ENCODE measurements at places on chromosomes 16 and 17. TPM values are rescaled to one million over a fixed set of nuclear protein-coding genes. Genes with fewer than 3 reads are reported as not detected.

GRCh38 chr16:54050459-54051210, 236.0 kb downstream of the IRX3 start:
- DNase-seq, result no peak

Gene TEKT1
- total RNA-seq, result not detected

DNA sequence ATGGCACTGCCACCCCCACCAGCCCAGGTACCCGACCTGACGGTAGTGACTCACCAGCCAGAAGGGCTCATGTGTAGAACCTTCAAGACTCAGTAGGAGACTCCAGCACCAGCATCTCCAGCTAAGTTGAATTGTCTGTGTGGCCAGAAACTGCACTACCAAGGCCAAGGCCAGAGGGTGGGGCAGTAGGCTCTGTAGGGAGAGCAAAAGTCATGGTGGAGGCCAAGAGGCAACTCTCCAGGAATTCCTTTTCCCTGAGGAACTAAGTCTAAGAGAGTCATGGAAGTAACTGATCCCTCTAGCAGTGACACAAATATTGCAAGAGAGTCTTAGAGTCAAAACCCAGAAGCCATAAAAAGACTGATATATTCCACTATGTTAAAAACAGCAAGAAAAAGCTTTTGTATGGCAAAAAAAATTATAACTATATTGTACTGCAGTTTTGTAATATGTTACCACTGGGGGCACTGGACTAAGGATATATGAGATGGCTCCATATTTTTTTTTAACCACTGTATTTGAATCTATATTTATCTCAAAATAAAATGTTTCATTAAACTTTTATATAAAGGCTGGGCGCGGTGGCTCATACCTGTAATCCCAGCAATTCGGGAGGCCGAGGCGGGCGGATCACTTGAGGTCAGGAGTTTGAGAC, 30.2 kb upstream of the GUCY2D start:
- DNase-seq, result no peak

DNA sequence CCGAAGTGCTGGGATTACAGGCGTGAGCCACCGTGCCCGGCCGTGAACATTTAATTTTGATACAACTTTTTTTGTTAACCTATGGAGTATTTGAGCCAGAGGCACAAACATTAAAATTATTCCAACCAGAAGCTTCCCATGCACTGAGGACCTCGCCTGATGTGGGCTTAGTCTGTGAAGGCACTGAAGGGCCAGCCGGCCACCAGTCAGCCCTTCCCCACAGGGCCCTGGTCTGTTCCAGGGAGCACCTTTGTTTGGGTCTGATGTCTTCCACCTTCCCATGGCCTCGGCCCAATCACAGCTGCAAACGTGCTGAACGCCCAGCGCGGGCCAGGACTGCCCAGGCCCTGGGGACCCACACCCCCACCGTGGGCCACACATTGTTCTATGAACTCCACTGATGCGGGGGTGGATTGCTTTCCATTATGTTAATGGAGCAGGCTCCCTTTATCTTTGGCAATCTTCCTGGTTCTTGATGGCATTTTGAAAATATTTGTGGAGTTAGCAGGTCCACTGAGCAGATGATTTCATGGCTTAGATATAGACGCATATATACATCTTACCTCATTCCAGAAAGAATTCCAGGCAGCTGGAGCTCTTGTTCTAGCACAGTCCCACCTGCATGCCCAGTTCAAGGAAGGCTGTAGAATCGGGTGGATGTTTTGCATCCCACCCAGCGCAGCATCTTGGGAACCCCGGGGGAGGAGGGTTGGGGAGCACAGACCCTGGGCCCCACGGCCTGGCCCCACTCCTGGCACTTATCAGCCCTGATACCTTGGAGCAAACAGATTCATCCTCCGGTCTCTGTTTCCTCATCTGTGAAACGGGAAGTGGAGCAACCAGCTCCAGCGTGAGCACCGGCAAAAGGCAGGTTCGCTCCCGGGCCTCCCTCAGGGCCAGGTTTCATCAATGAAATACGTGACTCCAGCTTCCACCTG, 14.5 kb downstream of the SPIRE2 start:
- DNase-seq, result no peak

Gene RTN4RL1
- total RNA-seq, result 0.10 TPM

Gene CPNE7
- 1.1 TPM for total RNA-seq

- DNase-seq, result peak; percentile 74
These were observed 504 bp downstream of the MAZ start for GRCh38 chr16:29806641-29807425.

DNA sequence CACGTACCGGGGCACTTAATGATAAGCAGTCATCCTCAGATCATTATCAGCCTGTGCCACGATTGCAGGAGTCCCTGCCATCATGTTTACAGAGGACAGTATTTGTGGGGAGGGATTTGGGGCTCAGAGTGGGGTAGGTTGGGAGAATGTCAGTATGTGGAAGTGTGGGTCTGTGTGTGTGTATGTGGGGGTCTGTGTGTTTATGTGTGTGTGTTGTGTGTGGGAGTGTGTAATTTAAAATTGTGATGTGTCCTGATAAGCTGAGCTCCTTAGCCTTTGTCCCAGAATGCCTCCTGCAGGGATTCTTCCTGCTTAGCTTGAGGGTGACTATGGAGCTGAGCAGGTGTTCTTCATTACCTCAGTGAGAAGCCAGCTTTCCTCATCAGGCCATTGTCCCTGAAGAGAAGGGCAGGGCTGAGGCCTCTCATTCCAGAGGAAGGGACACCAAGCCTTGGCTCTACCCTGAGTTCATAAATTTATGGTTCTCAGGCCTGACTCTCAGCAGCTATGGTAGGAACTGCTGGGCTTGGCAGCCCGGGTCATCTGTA, 13.5 kb upstream of the EFCAB13 start:
- DNase-seq, result no peak

GRCh38 chr17:75404731-75405364, 630 bp downstream of the GRB2 start:
- DNase-seq, result peak; percentile 75

DNA sequence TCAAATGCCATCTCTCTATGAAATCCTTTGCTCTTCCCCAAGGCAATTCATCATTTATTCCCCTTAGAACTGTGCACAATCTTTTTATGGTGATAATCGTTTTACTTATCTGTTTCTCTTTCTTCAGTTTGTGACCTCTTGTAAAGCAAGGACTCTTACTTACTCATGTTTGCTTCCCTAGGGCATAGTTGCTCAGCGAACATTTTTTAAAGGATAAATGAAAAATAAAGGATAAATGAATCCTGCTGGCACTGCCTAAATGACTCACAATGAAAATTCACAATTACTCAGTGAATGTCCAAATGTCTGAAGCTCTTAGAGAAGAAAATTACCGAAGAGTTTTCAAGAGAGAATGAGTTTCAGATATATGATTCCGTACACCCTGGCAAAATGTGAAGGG, 671.7 kb downstream of the CDH11 start:
- no peak for DNase-seq

DNA sequence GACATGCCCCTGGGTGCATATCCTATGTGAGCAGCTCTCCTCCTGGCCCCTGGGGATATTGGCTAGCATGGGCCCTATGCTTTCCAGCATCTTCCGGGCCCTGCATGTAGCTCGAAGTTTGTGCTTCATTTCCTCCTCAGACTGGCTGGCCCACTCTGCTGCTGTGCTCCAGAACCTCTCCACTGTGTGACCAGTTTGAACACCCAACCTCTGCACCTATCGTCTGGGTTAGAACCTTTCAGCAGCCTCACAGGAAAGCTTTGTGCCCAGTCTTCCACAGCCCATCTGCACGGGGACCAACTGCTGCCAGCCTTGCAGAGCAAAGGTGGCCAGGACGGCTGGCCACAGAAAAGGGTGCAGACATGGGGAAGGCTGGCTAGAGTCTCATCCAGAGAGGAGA, 10.2 kb upstream of the CLEC18B start:
- DNase-seq, result no peak

- DNase-seq, result no peak
These were observed 2.1 kb downstream of the SLC16A6 start for GRCh38 chr17:68288804-68289203.

Gene CMTM2
- total RNA-seq, result 0.82 TPM

- DNase-seq, result no peak
These were observed 10.2 kb upstream of the NATD1 start for GRCh38 chr17:21263376-21263775.

DNA sequence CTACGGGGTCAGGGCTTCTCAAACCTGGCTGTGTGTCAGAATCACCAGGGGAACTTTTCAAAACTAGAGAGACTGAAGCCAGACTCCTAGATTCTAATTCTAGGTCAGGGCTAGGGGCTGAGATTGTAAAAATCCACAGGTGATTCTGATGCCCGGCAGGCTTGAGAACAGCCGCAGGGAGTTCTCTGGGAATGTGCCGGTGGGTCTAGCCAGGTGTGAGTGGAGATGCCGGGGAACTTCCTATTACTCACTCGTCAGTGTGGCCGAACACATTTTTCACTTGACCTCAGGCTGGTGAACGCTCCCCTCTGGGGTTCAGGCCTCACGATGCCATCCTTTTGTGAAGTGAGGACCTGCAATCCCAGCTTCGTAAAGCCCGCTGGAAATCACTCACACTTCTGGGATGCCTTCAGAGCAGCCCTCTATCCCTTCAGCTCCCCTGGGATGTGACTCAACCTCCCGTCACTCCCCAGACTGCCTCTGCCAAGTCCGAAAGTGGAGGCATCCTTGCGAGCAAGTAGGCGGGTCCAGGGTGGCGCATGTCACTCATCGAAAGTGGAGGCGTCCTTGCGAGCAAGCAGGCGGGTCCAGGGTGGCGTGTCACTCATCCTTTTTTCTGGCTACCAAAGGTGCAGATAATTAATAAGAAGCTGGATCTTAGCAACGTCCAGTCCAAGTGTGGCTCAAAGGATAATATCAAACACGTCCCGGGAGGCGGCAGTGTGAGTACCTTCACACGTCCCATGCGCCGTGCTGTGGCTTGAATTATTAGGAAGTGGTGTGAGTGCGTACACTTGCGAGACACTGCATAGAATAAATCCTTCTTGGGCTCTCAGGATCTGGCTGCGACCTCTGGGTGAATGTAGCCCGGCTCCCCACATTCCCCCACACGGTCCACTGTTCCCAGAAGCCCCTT, 10.9 kb downstream of the STH start:
- no peak for DNase-seq

GRCh38 chr17:33811004-33811760, 443.9 kb upstream of the CCL2 start:
- no peak for DNase-seq

GRCh38 chr17:54891176-54891821, 9.4 kb upstream of the TOM1L1 start:
- no peak for DNase-seq

Gene HOXB13
- not detected for total RNA-seq

DNA sequence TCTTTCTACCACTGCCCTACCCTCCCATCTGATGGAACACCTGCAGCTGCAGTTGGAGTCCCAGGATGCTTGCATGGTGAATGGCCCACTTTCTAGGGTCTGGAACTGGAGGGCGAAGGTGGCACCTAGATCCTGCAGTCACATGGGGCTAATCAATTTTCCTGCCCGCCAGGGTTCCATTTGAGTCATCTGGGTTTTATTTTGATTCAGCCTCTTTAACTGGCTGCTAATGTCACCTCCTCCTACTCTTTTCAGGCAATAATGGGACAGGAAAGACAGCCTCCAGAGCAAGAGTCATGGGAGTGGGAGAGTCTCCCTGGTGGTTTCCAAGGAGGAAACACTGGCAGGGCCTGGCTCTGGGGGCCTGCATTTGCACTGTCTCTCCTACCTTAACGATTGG, 3.8 kb upstream of the TBKBP1 start:
- DNase-seq, result no peak

Gene MAP3K14
- total RNA-seq, result 23.8 TPM

DNA sequence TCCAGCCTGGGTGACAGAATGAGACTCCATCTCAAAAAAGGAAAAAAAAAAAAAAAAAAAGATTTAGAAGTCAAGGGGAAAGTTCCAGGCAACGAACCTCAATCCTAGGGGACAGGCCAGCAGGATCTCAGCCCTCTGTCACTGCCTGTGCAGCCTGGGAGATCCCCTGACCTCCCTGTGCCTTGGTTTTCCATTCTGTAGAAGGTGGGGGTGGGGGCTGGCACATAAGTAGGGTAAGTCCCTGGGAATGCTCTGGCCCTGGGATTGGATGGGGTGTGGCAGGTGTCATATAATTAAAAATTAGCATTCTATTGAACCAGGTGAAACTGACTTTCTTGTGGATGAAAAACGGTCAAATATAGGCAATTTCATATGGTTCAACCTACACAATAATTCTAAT, 90.5 kb downstream of the C16orf78 start:
- DNase-seq, result no peak

DNA sequence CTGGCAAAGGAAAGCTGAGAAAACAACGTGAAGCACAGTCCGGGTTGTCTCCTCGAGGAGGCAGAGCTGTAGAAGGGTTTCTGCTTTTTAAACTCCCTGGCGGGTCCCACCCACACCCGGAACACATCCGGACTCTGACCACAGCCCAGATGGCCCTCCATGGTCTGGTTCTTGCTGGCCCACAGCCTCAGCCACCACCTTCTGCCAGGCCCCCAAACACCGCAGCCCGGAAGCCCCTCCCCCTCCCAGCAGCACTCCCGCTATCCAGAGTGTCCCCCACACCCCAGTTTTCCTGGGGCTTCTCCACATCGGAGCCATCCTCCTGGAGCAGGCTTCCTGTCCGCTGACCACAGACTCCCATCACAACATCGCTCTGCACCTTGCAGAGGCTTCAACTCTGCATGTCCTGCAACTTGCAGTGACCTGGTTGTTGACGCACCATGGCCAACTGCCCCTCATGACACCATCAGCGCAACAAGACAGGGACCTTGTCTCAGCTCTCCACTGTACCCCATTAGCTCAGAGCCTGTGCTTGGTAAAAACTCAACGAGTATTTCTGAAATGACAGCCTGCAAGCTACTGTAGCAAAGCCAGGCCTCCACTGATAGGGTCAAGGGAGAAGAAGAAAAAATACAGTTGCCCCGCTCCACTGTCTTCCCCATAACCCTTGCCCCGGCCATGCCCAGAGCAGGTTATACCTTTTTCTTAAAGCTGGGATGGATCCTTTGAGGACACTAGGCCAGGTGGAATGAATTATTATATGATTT, 129.8 kb downstream of the C16orf78 start:
- DNase-seq, result no peak

Gene GRIN2C
- total RNA-seq, result 0.18 TPM

DNA sequence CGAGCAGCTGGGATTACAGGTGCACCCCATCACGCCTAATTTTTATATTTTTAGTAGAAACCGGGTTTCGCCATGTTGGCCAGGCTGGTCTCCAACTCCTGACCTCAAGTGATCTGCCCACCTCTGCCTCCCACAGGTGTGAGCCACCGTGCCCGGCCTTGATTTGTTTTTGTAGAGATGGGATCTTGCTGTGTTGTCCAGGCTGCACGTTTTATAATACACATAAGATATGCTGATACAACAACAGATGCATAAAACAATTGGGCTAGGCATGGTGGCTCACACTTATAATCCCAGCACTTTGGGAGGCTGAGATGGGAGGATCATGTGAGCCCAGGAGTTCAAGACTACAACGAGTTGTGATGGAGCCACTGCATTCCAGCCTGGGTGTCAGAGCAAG, 6.0 kb downstream of the USP36 start:
- no peak for DNase-seq

Gene RAB37
- 19.1 TPM for total RNA-seq

GRCh38 chr16:29825145-29826044, 5.1 kb downstream of the MVP start:
- peak; percentile 62 for DNase-seq

- DNase-seq, result no peak
These were observed 25.5 kb downstream of the ACSF3 start for GRCh38 chr16:89119166-89119621.

GRCh38 chr16:25988084-25988483, 296.3 kb downstream of the HS3ST4 start:
- no peak for DNase-seq

Measured in activated CD8-positive, alpha-beta T cell treated with anti-CD3 and anti-CD28 coated beads, Interleukin-2, amount 10 ng/mL, durations not matched to agents 7 days and 5 days (primary cell).